ENCODE measurements at places on chromosomes 1 and 21.

DNA sequence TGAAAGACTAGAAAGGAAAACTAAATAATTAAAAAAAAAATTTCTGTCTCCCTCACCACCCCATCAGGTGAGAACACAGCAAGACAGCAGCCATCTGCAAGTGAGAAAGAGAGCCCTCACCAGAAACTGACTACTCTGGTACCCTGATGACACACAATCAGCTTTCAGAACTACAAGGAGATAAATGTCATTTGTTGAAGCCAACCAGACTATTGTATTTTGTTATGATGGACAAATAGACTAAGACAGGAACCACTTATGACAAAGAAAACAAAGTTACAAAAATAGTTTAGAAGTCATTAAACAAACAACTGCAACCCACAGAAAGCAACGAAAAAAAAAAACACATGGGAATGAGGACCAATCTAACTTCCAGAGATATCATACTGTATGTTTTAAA, 98.3 kb downstream of the FAF1 start:
- H3K27me3 ChIP-seq = no peaks in the 10 kb centered on the region
- no peak overlapping the region for H3K4me3 ChIP-seq
- no peaks in the 10 kb centered on the region for H3K36me3 ChIP-seq
- no peak for DNase-seq
- H3K4me1 ChIP-seq = no peaks in the 10 kb centered on the region

DNA sequence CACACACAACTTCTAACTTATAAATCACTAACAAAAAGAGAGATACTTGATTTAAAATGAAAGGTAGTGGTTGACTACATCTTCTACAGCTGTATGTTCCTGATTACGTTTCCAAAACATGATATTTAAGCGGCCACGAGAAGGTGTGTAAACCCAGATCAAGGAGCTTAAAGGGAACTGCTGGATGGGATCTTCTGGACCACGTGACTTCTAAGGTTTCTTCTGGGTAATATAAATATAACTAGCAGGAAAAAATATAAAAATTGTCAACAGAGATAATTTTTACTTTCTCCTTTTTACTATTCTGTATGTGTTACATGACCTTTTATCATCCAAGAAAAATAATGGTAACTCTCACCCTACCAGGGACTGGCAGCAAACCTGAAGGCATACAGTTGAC, 66.2 kb downstream of the TTLL7 start:
- no peaks in the 10 kb centered on the region for H3K36me3 ChIP-seq
- no peak overlapping the region for H3K4me3 ChIP-seq

- DNase-seq = no peak
- H3K27ac ChIP-seq = no peak overlapping the region
- H3K36me3 ChIP-seq = no peaks in the 10 kb centered on the region
- no peaks in the 10 kb centered on the region for H3K4me1 ChIP-seq
These were observed 281.4 kb downstream of the HHIPL2 start for GRCh38 chr1:222266223-222267196.

DNA sequence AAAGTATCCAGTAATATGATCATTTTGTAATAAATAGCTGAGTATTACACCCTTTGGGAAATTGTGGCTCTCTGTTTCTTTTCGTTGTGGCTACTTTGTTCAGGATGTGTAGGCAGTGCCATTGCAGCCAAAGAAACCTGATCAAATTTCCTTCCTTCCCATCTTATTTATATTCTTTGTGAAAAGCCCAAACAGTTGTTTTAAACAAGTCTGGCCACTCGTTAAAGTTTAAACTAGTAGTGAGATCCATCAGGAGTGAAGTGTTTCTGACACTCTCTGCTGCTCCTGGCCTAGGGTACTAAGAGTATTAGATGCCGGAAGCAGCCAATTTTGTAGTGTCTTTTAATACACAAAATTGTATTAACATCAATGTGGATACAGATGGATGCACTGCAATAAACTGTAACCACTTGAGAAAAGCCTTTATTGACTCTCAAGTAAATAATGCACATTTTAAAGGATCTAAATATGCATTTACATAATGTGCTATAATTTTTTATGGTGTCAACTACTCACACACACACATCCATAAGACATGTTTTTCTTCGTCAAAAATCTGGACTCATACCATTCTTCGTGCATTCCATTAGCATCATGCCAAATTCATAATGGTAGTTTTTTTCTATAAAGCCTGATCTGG, 317.9 kb downstream of the NFIA start:
- H3K36me3 ChIP-seq = no peaks in the 10 kb centered on the region
- no peaks in the 10 kb centered on the region for H3K27me3 ChIP-seq
- H3K27ac ChIP-seq = no peak overlapping the region
- H3K4me1 ChIP-seq = no peaks in the 10 kb centered on the region

GRCh38 chr1:9369964-9370788, 77.5 kb downstream of the SPSB1 start:
- no peak overlapping the region for H3K4me3 ChIP-seq
- H3K27me3 ChIP-seq = no peaks in the 10 kb centered on the region
- no peak for DNase-seq
- H3K4me1 ChIP-seq = no peaks in the 10 kb centered on the region

- no peaks in the 10 kb centered on the region for H3K4me1 ChIP-seq
- no peaks in the 10 kb centered on the region for H3K27me3 ChIP-seq
- H3K27ac ChIP-seq = no peak overlapping the region
- no peak overlapping the region for H3K4me3 ChIP-seq
- no peaks in the 10 kb centered on the region for H3K36me3 ChIP-seq
These were observed 119.2 kb downstream of the CDC7 start for GRCh38 chr1:91619881-91620280.

Data from effector memory CD4-positive, alpha-beta T cell (primary cell).